ENCODE measurements at places on chromosomes 13 and 19. TPM values are rescaled to one million over a fixed set of nuclear protein-coding genes. Genes with fewer than 3 reads are reported as not detected.

ELSPBP1 gene
- not detected for total RNA-seq

DNA sequence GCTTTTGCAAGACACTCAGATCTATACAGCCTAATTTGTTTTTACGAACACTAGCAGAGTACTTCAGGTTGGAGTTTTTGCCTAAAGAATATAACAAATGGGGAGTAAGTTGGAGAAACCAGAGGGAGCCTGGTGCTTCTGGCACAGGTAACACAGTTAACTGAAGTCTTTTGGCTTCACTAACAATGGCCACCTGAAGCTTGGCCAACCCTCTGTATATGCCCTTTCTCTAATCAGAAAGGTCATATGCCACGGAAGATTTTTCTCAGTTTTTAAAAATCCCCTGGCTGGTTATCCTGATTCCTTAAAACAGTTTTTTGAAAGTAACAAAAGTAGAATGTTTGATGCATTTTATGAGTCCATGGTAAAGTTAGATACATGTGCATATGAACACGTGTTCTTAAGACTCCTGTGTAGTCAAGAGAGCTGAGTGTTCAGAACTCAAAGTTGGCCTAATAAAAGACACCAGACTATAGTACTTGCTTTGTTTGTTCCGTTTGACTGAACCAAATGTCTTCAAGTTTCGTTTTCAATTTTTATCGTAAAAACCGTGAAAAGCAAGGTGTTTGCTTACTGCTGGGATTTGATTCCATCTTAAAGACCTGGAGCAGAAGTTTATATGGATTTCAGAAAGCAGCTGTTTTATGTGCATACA lies 137.5 kb downstream of the KCNRG start:
- H3K27me3 ChIP-seq = peaks cover 48% of the 10 kb centered on the region
- no peaks in the 10 kb centered on the region for H3K36me3 ChIP-seq
- no peak overlapping the region for H3K27ac ChIP-seq
- no peak for DNase-seq

DNA sequence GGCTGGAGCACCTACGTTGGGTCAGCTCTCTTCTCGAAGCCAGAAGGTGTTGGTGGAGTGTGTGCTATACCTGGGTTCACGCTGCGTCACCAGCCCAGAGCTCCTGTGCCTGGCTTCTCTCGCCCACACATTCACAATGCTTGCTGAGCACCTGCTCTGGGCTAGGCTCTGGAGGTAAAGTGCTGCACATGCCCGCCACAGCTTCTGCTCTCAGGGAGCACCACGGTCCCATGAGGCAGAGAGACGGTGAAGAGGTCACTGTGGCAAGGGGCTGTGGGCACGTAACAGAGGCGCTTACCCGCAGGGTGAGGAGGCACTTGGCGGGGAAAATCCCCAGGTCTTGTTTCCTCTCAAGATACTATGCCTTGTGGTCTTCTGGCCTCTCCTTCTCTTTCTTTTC lies 174.2 kb downstream of the TEX29 start:
- no peak for DNase-seq
- no peaks in the 10 kb centered on the region for H3K27me3 ChIP-seq
- H3K4me1 ChIP-seq = no peaks in the 10 kb centered on the region
- H3K27ac ChIP-seq = no peak overlapping the region
- H3K36me3 ChIP-seq = no peaks in the 10 kb centered on the region

DNA sequence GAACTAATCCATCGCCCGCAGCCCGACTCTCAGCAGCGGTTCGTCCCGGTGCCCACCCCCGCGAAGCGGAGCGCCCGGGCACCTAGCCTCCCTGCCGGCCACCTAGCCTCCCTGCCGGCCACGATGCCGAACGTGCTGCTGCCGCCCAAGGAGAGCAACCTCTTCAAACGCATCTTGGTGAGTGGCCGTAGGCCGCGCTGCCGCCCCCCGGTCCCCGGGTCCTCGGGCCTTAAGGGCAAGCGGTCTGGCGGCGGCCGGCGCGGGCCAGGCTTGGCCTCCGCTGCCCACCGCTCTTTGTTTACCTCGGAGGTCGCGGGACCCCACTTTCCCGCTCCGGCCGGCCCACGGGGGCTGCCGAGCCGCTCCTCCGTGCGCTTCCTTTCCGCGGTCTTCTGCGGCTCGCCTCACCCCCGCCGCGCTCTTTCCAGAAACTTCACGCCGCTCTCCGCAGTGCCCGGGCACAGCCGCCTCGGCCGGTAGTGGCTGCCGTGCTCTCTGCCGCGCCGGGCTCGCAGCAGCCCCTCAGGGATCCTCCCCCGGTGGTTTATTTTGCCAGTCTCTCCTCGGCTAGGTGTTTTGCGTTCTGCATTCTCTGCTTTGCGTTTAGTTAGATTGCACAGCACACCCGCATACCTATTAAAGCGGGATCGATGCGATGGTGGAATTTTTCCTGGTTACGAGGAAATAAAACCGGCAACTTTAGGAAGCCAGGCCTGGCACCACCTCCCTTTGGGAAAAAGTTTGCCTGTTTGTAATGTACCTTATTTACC lies 524 bp downstream of the NAA16 start:
- H3K27me3 ChIP-seq = no peaks in the 10 kb centered on the region
- peak overlapping the region; percentile 93 for H3K27ac ChIP-seq
- H3K36me3 ChIP-seq = peaks cover 3% of the 10 kb centered on the region
- peak; percentile 88 for DNase-seq
- peak overlapping the region; percentile 94 for H3K4me3 ChIP-seq

- H3K27ac ChIP-seq = no peak overlapping the region
- no peaks in the 10 kb centered on the region for H3K36me3 ChIP-seq
- no peak overlapping the region for H3K4me3 ChIP-seq
- H3K27me3 ChIP-seq = no peaks in the 10 kb centered on the region
- no peak for DNase-seq
These were observed 518.1 kb downstream of the UQCRFS1 start for GRCh38 chr19:28694812-28695211.

LSM14A gene
- total RNA-seq = 105 TPM

DNA sequence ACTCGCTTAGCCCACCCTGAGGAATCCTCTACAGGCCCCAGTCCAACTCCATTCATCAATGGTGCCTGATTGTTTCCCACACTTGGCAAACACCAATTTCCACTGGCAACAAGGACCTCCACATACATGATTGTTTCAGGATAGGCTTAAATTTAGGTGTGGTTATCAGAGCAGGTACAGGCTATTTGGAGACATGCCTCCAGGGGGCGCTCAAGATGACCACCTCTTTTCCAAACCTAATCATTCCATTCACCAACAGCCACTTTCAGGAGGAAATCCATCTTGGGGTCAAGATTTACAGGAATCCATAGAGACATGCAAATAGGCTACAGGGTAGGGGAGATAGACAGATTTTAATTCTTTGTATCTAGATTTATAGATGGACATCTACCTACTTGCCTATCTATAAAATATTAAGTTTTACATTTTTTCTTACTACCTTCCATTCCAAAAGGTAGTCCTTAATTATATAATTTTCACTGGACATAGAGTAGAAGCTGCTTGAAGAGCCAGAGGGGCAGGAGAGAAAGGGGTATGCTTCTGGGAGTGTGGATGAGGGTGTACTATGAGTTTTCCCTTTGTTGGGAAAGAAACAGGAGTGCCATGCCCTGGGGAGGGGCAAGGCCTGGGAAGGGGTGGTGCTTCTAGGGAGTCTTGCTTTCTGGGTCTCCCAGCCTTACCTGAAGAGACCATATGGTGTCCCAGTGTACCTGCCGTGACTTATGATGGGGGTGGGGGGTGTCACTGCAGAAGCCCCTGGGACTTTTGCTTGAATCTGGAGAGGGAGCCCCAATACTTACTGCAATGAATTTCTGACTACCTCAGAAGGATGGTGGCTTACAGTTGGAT lies 14.1 kb upstream of the PCDH8 start:
- H3K27me3 ChIP-seq = no peaks in the 10 kb centered on the region
- no peaks in the 10 kb centered on the region for H3K36me3 ChIP-seq
- H3K4me3 ChIP-seq = no peak overlapping the region
- H3K4me1 ChIP-seq = no peaks in the 10 kb centered on the region
- peak; percentile 64 for DNase-seq

PRODH2 gene
- total RNA-seq = not detected

- no peaks in the 10 kb centered on the region for H3K27me3 ChIP-seq
- H3K4me1 ChIP-seq = peaks cover 3% of the 10 kb centered on the region
- DNase-seq = peak; percentile 97
- peaks cover 28% of the 10 kb centered on the region for H3K36me3 ChIP-seq
- peak within 1 kb of the TSS; percentile 99 for H3K4me3 ChIP-seq
These were observed at the start of gene ZNF429 for GRCh38 chr19:21505459-21506451. ZNF429 (plus strand) TSS chr19:21505602; CDS start chr19:21505772, 170 bp downstream.

IGFL3 gene
- not detected for total RNA-seq

DNA sequence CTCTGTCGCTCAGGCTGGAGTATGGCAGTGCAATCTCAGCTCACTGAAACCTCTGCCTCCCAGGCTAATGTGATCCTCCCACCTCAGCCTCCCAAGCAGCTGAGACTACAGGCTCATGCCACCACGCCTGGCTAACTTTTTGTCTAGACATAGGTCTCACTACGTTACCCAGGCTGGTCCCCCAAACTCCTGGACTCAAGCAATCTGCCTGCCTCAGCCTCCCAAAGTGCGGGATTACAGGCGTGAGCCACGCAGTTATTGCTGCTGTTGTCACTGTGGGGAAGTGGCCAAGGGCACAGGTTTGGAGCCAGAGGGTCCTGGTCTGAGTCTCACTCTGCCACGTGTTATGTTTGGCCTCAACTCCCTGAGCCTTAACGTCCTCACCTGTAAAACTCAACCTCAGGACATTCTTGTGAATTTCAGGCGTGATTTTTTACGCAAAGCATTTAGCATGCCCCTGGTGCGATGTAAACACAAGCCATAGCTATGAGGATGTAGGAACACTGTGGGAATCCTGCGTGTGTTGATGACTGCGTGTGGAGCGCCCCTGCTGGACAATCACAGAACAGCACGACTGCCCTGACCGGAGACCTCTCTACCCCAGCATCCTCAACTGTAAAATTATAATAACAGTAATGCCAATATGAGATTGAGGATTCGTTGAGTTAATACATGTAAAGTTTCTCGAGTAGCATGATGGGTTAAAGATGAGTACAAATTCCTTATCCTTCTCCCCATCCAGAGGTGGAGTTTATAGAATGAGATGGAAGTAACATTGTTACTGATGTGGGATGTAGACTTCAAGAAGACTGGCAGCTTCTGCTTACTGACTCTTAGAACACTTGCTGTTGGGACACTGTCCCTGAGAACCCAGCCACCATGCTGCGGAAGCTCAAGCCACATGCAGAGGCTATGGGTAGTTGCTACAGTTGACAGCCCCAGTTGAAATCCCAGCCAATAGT lies 41.8 kb upstream of the PNMA8B start:
- peaks cover 11% of the 10 kb centered on the region for H3K27me3 ChIP-seq
- H3K27ac ChIP-seq = no peak overlapping the region
- H3K36me3 ChIP-seq = no peaks in the 10 kb centered on the region
- peak; percentile 89 for DNase-seq
- no peak overlapping the region for H3K4me3 ChIP-seq

GRCh38 chr13:31878955-31879354 lies 139.6 kb downstream of the RXFP2 start:
- DNase-seq = no peak
- H3K36me3 ChIP-seq = no peaks in the 10 kb centered on the region
- H3K27me3 ChIP-seq = peaks cover 16% of the 10 kb centered on the region
- no peak overlapping the region for H3K27ac ChIP-seq
- peaks cover 2% of the 10 kb centered on the region for H3K4me1 ChIP-seq

ZNF836 gene
- 6.3 TPM for total RNA-seq

GRCh38 chr19:10835089-10835753 lies 791 bp downstream of the TMED1 start:
- no peak for DNase-seq
- peaks cover 16% of the 10 kb centered on the region for H3K36me3 ChIP-seq
- H3K4me1 ChIP-seq = peaks cover 10% of the 10 kb centered on the region
- H3K4me3 ChIP-seq = peak overlapping the region; percentile 98

GRCh38 chr13:50668049-50668448 lies 175.4 kb downstream of the DLEU7 start:
- H3K27ac ChIP-seq = no peak overlapping the region
- H3K27me3 ChIP-seq = peaks cover 10% of the 10 kb centered on the region
- H3K36me3 ChIP-seq = no peaks in the 10 kb centered on the region

DNA sequence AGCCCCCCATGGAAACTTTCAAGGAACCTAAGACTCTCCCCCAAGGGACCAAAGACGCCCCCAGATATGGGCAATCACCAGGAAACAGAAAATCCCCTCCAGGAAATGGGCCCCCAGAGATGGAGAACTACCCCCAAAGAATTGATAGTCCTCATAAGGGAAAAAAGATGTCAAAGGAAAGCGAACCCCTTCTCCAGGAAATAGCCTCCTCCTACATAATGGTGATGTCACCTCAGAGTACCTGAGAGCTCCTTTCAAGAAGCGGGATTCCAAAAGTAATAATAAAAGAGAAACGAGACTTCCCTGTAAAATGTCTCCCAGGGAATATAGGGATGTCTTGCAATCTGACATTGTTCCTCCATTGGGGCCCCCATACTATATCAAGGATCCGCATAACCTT lies 1.1 kb downstream of the CDKN2D start:
- no peak for DNase-seq
- H3K36me3 ChIP-seq = peaks cover 35% of the 10 kb centered on the region
- H3K27me3 ChIP-seq = peaks cover 3% of the 10 kb centered on the region
- H3K4me1 ChIP-seq = peaks cover 47% of the 10 kb centered on the region
- H3K4me3 ChIP-seq = peak overlapping the region; percentile 99

DNA sequence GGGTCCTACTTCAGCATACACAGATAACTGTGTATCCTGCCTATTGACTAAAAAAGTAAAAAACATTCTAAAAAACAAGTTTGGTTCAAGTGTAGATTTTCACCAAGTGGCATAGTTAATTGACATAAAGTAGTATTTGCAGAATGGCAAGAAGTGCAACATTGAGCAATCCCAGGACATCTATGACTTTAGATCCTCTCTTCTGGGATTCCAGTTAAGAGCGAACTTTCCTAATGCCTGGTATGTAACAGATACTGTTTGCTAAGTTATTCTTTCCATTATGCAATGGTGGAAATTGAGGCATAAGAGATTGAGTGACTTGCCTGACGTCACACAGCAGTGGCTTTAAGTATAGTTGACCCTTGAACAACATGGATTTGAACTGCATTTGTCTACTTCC lies 96.1 kb downstream of the ZMYM2 start:
- peaks cover 45% of the 10 kb centered on the region for H3K36me3 ChIP-seq
- no peak overlapping the region for H3K4me3 ChIP-seq
- no peaks in the 10 kb centered on the region for H3K27me3 ChIP-seq
- no peak overlapping the region for H3K27ac ChIP-seq
- peak; percentile 22 for DNase-seq
- peaks cover 12% of the 10 kb centered on the region for H3K4me1 ChIP-seq

Data from activated CD4-positive, alpha-beta T cell treated with anti-CD3 and anti-CD28 coated beads, Interleukin-2, amount 10 ng/mL, durations not matched to agents 24 days and 14 days (primary cell).